Cortex of kidney (tissue), 1 donor: ENCODE measurements at places on chromosomes 4 and X.

- DNase-seq: no peak
Measured at GRCh38 chr4:174259580-174259979, 23.9 kb downstream of the FBXO8 start.

DNA sequence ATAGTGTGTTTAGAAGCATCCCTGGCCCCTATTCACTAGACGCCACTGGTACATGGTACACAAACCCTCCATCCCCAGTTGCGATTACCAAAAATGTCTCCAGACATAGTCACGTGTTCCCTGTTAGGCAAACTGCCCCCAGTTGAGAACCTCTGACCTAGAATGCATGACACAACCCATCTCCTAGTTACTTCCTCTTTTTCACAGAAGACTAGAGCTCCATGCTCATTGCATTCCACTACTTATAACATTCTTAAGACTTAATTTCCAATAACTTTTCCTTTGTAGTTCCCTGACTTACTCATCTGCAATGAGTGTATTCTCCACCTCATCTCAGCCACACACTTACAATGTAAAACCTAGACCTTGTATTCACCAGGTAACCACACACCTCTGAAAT, 68.6 kb downstream of the PRSS12 start:
- no peak for DNase-seq

- no peak for DNase-seq
Measured at GRCh38 chr4:21949073-21949457, 493 bp upstream of the KCNIP4 start.

DNA sequence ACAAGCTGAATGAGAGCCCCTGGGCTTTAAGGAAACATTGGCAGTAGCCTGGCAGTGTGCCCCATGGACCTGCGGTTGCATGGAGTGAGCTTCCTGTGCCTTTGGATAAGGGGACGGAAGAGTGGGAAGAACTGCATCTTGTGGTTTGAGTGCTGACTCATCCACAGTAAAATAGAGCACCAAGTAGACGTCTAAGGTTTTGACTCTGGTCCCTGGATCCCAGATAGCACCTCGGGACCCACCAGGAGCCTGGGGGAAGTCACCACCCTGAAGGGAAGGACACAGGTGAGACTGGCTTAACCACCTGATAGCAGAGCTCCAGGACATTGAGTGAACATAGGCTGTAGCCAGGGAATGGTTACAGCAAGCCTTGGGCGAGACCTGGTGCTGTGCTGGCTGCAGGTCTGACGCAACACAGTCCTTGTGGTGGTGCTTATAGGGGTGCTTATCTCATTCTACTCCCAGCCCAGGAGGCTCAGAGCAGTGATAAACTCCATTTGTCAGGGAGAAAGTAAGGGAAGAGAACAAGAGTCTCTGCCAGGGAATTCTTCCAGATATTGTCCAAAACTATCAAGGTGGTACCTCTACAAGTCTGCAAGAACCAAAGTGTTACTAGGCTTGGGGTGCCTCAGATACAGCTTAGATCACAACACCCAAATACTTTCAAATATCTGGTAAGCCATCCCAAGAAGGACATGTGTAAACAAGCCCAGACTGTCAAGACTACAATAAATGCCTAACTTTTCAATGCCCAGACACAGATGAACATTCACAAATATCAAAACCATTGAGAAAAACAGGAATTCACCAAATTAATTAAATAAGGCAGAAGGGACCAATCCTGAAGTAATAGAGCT, 123.6 kb upstream of the TET2 start:
- no peak for DNase-seq

GRCh38 chr4:36399762-36400353, 118.4 kb downstream of the DTHD1 start:
- DNase-seq: no peak

DNA sequence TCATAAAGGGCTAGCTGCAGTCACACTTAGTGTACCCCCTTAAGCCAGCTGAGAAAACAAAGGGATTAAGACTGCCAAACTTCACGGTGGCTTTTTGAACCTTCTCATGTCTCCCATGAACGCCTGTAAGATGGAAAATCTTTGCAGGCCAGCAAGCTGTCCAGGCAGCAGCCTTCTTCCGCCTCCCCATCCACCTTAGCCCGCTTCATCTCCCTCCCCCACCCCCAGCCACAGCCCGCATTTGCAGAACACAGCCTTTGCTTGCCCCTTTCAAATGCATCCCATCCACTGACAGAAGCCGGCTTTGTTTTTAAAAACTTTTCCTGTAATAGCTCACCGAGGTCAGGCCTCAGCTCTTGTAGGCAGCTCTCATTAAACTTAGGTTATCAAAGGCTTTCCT, 113.8 kb upstream of the FAM9B start:
- DNase-seq: no peak

DNA sequence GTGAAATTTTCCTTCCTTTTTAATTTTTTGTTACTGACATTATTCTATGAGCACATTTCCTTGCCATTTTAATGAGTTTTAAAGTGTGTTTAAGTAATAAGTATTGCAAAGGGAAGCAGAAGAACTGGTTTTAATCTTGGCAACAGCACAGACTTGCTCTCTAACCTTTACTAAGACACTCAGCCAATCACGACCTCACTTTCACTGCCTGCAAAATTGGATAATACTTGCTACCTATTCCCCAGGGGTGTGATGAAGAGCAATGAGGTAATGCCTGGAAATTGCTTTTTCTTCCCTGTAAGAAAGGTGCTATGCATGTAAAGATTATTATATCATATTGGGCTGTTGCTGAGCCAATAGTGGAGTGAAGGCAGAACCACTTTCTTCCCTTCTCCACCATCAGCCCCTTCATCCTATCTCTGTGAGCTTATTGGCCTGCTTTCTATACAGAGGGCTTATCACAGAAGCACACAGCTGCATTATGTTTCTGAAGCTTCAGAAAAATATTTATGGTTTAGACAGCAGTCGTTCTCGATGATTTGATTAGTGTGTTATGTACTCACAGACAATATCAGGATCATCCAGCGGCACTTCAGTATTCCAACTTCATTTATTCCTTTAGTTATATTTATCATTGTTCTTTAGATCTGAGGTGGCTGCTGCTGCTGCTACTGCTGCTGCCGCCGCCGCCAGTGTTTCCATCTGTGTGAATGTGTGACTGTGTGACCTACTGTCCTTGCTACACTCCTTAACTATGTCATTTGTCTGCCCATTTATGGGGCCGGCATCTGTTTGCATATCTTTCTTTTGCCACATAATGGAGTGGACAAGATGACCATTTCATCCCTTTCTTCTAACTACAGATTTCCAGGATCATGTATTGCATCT, 255.1 kb downstream of the C4orf33 start:
- DNase-seq: no peak

DNA sequence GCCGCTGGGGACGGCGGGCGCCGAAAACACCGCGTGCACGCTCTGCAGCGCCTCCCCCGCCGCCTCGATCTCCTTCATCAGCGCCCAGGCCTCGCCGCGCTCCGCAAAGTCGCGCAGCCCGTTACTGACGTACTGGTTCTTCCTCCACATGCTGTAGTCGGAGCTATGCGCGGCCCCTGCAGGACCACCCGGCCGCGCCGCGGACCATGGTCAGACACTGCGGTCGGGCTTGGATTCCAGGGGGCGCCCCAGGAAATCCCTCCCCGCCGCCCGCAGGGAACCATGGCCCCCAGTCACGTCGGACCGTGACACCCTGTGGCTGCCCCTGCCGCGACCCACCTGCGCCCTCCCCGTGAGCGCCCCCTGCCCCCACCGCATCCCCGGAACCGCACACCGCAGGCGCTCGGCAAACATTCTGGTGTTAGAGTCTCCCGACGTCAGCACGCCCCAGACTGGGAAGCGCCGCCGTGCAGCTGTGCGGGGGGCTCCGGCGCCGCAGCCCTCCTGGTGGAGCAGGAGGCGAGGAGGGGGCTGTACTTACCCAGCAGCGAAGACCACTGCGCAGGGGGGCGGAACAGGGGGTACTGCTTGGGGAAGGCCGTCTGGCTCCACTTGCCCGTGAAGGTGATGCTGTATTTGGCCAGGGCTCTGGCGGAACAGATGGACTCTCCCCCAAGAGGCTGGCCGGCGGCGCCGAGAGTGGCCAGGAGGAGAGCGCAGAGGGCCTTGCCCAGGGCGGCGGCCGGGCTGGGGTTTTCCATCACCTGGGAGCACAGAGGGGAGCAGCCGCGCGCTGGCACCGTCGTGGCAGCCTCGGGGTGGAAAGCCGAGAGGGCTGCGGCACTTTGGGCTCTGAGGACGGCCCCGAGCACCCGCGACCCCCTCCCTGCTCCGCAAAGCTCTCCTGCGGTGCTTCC, 814 bp downstream of the SPON2 start:
- DNase-seq: no peak

DNA sequence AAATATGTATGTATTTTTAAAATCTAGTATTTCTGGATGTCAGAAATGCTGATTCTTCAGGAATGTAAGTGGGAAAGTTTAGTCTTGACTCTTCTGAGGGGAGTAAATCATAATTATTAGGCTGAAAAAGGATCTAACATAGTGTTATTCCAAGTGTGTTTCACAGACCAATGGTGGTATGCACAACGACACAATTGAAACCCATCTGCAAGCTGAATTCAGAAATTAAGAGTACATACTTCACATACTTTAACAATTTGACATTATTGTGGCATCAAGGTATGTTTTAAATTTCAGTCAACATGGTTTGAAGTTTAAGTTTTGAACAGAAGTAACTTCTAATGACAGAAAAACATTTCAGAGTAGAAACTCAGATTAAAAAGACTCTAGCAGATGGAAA, 236.7 kb downstream of the SLC7A11 start:
- no peak for DNase-seq

GRCh38 chr4:96598465-96598864, 758.6 kb downstream of the PDHA2 start:
- no peak for DNase-seq

DNA sequence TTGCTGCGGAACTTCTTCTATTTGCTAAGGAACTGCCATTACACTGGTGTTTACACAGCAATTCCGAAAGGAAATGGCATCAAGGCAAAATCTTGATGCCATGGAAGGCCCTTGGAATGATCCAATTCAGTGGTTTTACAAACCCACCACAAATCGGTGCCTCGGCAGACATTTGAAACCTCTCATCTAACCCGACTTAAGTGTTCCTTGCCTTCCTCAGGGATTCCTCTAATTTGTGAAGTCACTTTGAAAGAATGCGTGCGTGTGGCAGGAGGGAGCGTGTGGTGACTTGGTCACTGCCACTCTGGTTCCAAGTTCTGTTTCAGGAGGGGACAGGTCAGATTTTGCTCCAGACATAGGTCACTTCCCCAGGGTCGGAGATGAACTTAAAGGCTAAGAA, 4.8 kb downstream of the NOP14 start:
- DNase-seq: no peak

DNA sequence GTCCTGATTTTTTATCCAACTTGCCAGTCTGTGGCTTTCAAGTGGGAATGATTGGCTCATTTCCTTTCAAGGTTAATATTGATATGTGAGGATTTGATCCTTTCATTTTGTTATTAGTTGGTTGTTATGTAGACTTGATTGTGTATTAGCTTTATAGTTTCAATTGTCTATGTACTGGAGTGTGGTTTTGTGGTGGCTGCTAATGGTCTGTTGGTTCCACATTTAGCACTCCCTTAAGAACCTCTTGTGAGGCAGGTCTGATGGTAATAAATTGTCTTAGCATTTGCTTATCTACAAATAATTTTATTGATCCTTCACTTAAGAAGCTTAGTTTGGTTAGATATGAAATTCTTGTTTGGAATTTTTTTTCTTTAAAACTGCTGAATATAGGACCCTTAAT, 190.6 kb downstream of the CPXCR1 start:
- no peak for DNase-seq

DNA sequence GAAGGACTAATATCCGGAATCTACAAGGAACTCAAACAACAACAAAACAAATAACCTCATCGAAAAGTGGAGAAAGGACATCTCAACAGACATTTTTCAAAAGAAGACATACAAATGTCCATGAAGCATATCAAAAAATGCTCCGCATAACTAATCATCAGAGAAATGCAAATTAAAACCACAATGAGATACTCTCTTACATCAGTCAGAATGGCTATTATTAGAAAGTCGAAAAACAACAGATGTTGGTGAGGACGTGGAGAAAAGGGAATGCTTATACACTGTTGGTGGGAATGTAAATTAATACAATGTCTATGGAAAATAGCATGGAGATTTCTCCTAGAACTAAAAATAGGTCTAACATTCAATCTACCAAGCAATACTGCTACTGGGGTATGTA, 51.1 kb upstream of the MYOZ2 start:
- DNase-seq: no peak

GRCh38 chr4:38765382-38765781, 17.4 kb downstream of the TLR10 start:
- DNase-seq: no peak

DNA sequence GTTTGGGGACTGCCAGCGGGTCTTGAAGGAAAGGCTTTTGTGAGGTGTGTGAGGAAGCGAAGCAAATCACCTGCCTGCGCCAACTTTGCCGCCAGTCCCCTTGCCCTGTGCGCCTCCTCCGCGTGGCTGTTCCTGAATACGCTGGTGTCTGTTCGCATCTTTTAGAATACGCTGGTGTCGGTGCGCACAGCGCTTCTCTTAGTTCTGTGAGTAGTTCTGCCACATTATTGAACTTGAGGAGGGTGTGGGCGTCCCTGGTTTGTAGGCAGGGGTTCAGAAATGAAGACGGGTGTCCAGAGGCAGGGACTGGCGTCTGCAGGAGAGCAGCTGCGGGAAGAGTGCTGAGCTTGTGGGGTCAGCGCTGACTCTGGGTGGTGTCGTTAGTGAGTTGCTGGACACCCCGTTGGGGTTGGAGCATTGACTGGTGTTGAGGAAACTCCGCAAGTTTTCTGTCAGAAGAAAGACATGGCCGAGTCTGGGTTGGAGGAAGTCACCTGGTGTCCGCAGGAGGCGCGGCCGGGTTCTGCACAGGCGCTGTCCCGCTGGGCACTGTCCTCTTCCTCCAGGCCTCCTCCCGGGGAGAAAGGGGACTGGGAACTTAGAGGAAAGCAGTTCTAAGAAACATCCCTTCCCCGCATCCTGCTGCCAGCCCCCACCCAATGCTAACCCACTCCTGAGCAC, 930 bp downstream of the ZNF718 start:
- peak; percentile 22 for DNase-seq

DNA sequence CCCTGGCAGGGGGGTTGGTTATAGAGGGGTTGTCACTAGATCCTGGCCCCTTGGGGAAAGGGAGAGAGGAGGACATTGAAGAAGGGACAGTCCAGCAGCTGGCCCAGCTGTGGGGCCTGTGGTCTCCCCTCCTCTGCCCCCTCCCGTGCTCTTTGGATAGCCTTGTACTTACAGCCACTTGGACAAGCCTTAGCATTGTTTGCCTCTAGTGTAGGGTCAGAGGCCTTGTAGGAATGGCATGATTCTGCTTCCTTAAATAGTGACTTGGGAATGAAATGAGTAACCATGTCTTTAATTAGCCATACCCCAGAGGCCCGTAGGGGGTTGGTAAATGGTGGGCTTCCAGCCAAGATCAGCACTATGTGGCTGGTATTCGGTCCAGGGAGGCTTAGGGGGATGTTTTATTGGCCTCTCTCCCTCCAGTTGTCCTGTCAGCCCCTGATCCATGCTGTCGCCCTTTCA, 230.6 kb downstream of the PTTG2 start:
- DNase-seq: no peak

GRCh38 chr4:149886786-149887490, 71.3 kb upstream of the IQCM start:
- no peak for DNase-seq
